ENCODE measurements at places on chromosomes 12 and 14.

DNA sequence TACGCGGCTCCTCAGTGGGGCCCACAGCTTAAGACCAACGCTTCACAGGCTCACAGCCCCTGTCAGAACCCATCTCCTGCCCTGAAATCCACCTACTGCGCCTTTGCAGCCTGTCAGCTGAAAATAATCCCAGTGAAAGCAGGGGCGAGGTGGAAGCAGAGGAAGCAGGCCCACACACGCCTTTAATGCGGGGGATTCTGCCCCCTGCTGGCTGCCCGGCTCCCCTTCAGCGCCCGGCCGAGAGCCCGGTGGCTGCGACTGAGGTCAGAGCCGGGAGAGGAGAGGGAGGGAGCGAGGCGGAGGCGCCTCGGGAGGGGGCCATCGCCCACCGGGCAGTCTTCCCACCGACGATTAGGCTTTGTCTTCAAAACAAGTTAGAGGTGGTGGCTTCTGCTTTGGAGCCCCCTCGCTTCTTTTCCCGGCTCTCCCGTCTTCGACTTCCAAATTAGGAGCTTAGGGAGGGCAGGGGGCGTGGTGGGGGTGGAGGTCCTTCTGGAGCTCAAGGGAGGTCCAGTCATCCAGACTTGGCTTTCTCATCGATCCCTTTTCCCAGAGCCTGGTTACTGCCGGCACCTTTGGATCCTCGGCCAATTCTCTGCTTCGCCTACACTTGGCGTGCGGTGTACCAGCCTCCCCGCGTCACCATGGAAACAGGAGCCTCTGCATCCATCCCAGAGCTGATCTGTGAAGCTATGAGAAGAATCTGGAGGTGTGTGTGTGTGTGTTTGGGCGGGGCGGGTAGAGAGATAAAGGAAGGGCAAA is 25.2 kb upstream of the RND1 start:
- DNase-seq: peak; percentile 60

GRCh38 chr12:110249716-110250225 is 31.3 kb upstream of the ATP2A2 start:
- no peak for DNase-seq

DNA sequence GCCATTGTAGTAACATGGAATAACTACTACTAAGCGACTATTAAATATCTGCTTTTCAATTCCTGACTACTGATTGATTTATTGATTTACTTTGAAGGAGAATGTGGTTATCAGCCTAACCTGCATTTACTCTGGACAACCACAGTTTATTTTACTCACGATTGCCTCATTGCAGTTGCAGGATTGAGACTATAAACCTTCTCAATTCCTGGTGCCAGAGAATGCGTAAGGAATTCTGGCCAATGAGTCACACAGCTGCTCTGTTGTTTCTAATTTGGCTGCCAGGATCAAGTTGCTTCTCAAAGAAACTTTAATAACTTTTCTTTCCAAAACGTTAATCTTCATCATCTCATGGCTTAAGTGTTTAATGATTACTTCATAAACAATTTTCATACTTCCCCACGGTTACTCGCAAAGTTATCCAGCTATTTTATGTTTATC is 13.1 kb upstream of the TMTC1 start:
- no peak for DNase-seq

DNA sequence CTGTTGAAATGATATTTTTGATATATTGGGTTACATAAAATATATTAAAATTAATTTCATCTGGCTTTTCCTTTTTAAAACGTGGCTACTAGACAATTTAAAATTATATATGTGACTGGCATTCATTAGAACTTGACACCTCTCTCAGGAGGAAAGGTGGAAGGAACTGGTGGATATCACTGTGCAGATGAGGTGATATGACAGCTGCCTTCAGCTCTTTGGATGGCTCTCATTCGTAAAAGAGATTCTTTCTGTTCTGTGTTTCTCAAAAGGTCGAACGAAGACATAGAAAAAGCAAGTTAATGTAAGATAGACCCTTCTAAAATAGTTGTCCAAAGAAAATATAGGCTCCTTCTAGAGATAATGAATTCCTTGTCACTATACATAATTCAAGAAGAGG is 36.6 kb downstream of the CRADD start:
- no peak for DNase-seq

GRCh38 chr14:67151082-67151666 is 38.1 kb upstream of the GARIN2 start:
- no peak for DNase-seq

- no peak for DNase-seq
Observed at GRCh38 chr14:60166142-60166541, 944 bp upstream of the DHRS7 start.

GRCh38 chr12:124605150-124605882 is 37.9 kb upstream of the NCOR2 start:
- DNase-seq: no peak

DNA sequence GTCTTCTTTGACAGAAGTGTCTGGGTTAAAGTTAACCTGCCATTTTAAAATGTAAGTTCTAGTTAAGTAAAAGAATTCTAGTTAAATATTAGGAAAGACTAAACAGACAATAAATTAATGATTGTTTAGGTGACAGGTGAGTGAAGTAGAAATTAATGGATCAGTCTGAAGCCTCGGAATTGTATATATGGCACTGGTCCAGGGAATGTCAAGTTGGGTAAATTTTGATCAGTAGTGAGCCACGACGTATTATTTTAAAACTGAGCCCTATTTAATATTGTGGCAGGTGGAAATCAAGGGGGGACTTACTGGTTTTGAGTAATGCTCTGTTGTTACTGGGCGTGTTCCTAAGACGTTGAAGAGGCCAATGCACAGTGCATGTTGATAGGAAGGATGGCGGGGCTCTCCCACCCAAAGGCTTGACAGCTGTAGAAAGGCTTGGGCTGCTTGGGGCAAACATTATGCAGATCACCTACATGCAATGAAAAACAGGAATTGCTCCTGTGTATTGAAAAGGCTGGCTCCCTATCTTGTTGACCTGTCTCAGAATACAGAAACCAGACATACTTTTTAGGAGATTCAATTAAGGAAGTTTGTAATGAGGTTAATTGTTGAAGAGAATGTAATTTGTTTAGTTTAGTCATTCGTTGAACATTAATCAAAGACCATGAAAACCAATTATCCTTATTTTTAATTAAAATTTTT is 5.9 kb upstream of the PPFIBP1 start:
- DNase-seq: no peak

- no peak for DNase-seq
Observed at GRCh38 chr12:96261557-96261956, 67.4 kb downstream of the ELK3 start.

DNA sequence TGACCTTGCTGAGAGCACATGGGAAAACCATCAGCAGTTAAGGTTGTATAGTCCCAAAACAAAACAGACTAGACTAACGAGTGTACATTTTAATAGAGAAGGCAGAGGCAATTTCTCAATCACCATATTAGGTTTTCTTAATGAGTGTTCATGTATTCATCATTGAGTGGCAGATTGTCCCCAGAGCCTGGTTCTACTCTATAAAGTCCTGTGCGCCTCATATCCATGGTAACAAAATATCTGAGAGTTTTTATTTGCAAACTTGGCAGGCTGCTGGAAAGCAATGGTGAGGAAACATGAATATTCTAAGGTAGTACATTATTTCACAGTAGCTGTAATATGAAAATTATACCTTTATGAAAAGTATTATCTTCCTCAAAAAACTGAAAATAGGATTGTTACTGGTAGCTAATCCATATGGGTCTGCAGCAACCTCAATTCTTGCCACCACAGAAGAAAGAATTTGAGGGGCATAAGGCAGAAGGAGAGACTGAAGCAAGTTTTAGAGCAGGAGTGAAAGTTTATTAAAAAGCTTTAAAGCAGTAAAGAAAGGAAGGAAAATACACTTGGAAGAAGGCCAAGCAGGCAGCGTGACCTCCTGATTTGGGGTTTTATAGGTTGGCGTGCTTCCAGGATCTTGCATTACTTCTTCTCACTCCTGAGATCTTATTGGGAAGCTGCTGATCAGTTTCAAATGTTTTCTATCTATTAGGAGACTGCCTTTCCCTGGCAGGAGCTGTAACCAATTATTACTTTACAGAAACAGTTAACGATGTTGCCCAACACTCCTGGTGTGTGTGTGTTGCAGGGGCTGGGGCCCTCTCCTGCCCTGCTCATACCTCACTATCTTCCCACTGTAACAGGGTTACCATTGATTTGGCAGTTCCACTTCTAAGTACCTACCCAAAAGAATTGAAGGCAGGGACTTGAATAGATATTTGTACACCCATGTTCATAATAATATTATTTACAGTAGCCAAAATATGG is 154.0 kb upstream of the NUDT4 start:
- DNase-seq: no peak

GRCh38 chr12:27982951-27983350 is 10.4 kb upstream of the PTHLH start:
- DNase-seq: no peak

- DNase-seq: no peak
Observed at GRCh38 chr14:35470755-35471154, 63.2 kb upstream of the INSM2 start.

DNA sequence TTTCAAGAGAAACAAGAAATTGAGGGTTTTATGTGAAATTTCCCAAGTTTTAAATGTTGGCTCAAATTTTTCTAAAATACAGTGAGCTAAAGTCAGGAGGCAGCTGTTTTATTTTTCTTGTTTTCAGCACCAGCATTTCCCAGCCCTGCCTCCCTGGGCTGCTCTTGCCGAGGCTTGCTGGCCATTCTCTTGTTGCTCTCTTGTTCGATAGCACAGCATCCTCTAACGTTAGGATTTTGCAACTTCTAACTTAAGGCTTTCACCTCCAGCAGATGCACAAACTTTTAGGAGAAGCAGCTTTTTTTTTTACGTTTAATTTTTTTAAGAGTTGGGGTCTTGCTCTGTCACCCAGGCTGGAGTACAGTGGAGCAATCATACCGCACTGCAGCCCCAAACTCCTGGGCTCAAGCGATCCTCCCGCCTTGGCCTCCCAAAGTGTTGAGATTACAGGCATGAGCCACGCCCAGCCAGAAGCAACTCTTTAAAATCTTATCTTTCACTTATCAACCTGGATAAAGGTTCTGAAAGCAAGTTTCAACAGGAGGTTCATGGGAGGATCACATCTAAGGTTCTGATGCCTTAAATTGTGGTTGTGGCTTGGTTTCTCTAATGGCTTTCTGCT is 40.2 kb downstream of the B4GALNT3 start:
- DNase-seq: no peak

- DNase-seq: no peak
Observed at GRCh38 chr12:79374545-79374944, 316.2 kb downstream of the PAWR start.

- no peak for DNase-seq
Observed at GRCh38 chr14:71536927-71537772, 395.1 kb upstream of the RGS6 start.

GRCh38 chr12:23699031-23699430 is 250.4 kb downstream of the SOX5 start:
- no peak for DNase-seq

GRCh38 chr12:26572137-26572536 is 260.9 kb downstream of the ITPR2 start:
- no peak for DNase-seq

- DNase-seq: no peak
Observed at GRCh38 chr14:38788060-38788459, 315.0 kb downstream of the SEC23A start.

- no peak for DNase-seq
Observed at GRCh38 chr14:23062002-23062401, 4.7 kb upstream of the CDH24 start.

GRCh38 chr12:2637371-2637770 is 157.4 kb upstream of the FKBP4 start:
- no peak for DNase-seq

GRCh38 chr12:53754188-53754585 is 2.4 kb upstream of the CISTR start:
- DNase-seq: no peak

DNA sequence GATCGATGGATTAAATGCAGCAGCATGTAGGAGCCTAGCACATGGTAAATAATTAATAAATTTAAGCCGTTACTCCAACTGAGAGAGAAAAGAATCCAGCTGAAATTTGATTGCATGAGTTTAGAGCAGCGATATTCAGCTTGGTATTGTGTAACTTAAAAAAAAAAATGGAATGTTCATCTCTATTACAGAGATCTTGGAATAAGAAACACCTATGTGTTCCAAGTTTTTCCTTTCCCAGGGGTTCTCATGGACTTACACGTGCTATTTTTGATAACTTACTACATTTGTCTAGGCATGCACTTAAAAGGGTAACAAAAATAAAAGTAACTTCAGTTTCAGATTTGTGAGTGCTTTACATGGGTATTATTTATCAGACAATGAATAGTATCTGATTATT is 122.8 kb downstream of the RASSF9 start:
- no peak for DNase-seq

- no peak for DNase-seq
Observed at GRCh38 chr12:110957652-110958051, 37.3 kb upstream of the MYL2 start.

DNA sequence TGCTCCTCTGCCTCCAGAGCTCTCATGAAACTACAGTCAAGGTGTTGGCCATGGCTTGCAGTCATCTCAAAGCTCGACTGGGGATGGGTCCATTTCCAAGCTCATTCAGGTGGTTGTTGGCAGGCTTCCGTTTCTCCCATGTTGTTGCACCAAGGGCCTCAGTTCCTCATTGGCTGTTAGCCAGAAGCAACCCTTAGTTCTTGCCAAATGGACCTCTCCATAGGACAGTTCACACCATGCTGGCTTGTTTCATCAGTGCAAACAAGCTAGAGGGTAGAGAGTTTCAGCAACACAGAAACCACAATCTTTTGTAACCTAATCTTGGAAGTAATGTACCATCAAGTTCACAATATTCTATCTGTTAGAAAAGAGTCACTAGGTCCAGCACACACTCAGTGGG is 22.7 kb upstream of the PPM1A start:
- no peak for DNase-seq

DNA sequence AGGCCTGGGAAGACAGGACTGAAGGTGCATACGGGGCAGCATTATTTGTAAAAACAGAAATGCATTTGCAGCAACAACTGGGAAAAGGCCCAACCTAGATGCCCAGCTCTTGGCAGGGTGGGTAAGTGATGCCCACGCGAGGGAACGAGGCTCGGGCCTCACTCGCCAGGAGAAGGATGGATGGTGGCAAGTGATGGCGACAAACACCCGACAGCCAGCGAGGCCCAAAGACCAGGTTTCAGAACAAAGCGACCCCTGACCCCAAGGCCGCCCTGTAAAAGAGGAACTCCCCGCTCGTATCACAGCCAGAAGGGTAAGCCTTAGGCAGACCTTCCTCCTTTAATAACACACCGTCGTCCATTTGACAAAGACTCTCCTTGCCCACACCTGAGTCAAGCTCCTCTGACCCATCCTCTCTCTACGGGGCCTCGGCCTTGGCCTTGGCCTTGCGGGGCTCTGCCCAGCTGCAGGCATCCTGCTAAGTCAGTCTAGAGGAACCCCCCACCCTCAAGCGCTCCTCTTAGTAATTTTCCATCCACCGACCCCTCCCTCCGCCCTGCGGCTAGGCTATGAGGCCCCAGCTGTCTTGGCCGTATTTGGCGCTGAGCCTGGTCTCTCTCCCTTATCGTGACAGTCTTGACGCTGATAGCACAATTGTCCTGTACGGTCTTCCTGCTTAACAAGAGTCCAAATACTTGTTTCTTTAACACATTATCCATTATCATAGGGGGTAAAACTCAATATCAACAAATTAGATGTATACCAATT is 80.2 kb downstream of the NCOR2 start:
- DNase-seq: no peak

- no peak for DNase-seq
Observed at GRCh38 chr14:22296722-22297121, 292.3 kb downstream of the DAD1 start.

Data from stimulated activated CD8-positive, alpha-beta memory T cell treated with anti-CD3 and anti-CD28 coated beads, Interleukin-7, amount 100 ng/mL, for 1 hour (primary cell).